ENCODE measurements at places on chromosomes 16 and 17. TPM values are rescaled to one million over a fixed set of nuclear protein-coding genes. Genes with fewer than 3 reads are reported as not detected.

DNA sequence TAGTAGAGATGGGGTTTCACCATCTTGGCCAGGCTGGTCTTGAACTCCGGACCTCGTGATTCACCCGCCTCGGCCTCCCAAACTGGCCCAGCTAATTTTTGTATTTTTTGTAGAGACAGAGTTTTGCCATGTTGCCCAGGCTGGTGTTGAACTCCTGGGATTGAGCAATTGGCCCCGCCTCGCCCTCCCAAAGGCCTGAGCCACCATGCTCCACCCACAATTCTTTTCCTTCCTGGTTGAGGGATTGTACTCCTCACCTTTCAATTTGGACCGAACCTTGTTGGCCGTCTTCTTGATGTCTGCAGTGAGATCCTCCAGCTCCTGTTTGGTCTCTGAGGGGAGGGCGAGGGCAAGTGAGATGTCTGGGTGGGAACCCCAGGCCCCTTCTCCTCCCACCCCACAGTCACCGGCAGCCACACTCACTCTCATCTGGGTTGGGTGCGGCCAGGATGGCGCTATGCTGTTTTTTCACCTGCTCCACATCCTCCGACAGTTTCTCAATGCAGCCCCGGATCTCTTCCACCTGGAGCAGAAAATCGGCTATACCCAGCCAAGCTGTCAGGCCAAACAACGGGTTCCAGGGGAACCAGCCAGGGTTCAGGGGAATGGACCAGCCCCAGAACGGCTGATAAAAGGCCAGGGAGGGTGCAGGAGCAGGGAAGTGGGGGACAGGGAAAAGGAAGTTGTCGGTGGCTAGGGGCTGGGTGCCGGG lies 9.6 kb downstream of the STX1B start:
- DNase-seq, result no peak

DNA sequence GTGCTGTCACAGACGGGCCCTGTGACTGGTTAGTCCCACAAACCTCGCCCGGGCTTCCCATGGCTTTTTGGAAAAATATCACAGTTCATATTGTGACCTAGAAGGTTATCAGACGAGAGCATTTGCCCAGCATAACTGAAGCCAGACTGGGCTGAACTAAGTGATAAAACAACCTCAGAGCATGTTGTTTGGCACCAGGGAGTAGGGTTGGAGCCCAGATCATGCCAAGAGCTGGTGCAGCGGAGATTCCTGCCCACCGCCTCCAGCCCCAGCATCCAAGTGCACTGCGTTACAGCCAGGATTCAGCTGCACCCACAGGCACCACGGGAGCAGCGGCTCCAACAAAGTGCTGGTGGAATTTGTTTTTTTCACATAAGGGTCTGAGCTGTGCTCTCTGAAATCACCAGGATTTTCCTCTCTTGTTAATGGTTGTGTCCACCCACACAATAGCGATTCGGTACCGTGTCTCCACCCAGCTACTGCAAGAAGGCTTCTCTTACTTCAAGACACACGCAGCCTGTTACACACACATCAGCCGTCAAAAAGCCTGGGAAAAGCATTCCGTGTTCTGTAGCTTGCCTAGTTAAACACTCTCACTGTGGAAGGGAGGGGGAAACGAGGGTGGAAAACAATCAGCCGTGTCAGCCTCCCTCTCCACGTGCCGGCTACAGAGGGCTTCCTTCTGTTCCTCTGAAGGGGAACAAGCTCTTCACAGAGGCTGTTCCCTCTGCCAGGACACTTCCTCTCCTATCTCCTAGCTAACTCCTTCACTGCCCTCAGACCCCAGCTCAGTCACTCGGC lies 273.8 kb downstream of the C16orf95 start:
- no peak for DNase-seq

PTX4 gene
- not detected for total RNA-seq

G6PC1 gene
- total RNA-seq, result not detected

ACE gene
- 1.8 TPM for total RNA-seq

SYCE1L gene
- total RNA-seq, result not detected

DNA sequence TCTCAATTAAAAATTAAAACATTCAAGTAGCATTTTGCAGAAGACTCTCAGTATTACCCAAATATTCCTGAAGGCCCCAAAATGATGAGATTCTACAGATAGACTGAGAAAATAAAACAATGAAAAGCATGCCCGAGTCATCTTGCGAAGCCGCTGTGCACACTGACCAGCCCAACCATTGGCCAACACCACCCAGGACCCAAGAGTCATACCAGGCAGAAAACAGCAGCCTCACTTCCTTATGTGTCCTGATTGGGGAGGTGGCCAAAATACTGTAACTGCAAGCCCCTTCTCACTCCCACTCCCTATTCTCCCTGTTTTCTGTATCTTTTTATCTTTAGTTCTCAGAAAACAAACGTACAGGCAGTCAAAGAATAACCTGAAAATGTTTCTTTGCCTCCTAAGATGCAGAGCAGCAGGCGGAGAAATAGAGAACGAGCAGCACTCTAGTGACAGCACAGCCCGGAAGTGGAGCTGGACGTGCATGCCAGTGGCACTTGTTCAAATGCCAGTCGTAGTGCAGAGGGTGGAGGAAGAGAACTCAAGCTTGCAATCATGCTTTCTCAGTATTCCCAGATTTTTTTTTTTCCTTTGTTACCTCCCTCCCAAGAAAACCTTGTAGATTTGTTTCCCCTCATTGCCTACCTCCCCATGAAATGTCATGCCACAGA lies 182.3 kb upstream of the SOX9 start:
- no peak for DNase-seq

- no peak for DNase-seq
Measured at GRCh38 chr16:77332792-77333191, 102.0 kb downstream of the ADAMTS18 start.

DNA sequence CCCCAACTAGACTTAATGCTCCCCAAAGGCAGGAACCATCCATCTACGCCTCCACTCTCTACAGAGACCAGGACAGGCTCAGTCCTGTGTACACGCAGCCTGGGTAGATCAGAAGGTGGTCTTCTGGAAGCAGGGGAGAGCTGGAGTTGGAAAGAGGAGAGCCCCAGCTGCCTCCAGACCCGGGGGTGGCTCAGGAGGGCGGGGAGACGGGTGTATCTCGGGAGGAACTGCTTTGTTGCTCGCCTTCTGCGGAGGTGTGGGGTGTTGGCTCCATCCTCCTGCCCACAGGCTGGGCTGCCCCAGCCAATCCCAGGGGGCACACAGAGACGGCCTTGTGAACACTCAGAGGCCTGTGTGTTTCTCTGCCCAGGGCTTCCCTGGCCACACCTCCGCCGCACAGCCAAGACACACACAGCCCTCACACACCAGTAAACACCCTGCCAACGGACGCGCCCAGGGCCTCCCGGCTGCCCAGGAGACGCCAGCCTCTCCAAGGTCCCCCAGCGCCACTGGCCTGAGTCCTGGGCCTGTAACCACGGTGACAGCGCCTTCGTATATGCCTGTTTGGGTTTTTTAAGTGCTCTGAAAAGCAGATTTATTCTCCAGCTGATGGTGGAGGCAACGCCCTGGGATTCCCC lies 143.4 kb upstream of the CDC42EP4 start:
- DNase-seq, result no peak

- no peak for DNase-seq
Measured at GRCh38 chr16:86533076-86533475, 22.0 kb downstream of the MTHFSD start.

GRCh38 chr16:23274968-23275367 lies 27.1 kb upstream of the SCNN1B start:
- DNase-seq, result no peak

KRTAP16-1 gene
- not detected for total RNA-seq

Data from HFFc6 (cell line).